SK-N-SH treated with all-trans-retinoic acid at 6 μM for 48 hours (cell line): ENCODE measurements at places on chromosomes 12 and 14.

DNA sequence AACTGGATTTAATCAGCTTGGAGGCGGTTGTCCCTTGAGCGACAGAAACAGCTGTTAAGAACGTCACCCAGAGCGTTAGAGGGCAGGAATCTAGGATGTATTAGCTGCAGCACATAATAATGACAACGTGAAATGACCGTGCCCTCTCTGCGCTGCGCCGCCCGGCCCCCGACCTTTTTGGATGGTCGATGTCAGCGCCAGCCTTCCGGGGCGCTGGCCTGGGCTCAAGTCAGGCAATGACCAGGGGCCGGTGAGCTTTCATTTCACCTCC is 427 bp upstream of the TMEM120B start:
- peak; percentile 31 for ATAC-seq

DNA sequence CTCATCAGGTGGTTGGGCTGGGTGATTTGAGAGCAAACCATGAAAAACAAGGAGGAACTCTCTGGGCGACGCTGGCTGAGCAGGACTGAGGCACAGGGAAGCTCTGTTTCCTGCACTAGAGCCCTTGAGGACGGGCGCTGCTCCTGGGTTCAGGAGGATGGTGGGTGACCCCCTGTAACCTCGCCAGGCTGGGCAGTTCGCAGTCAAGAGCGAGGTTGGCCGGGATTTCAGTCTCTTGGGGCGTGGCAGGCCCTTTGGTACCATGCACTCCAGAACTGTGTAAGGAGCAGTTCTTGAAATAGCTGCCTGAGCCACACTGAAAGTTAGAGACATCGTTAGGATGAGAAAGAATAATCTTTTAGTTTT is 202.2 kb downstream of the TSPAN9 start:
- no peak for ATAC-seq

- no peak for ATAC-seq
Observed at GRCh38 chr14:23877111-23877510, 76.5 kb upstream of the DHRS4 start.

- ATAC-seq = no peak
Observed at GRCh38 chr12:15751741-15752140, 37.4 kb downstream of the EPS8 start.

GRCh38 chr14:102320033-102320660 is 601 bp downstream of the ZNF839 start:
- no peak for ATAC-seq

- no peak for ATAC-seq
Observed at GRCh38 chr12:118259079-118259478, 113.6 kb downstream of the TAOK3 start.

DNA sequence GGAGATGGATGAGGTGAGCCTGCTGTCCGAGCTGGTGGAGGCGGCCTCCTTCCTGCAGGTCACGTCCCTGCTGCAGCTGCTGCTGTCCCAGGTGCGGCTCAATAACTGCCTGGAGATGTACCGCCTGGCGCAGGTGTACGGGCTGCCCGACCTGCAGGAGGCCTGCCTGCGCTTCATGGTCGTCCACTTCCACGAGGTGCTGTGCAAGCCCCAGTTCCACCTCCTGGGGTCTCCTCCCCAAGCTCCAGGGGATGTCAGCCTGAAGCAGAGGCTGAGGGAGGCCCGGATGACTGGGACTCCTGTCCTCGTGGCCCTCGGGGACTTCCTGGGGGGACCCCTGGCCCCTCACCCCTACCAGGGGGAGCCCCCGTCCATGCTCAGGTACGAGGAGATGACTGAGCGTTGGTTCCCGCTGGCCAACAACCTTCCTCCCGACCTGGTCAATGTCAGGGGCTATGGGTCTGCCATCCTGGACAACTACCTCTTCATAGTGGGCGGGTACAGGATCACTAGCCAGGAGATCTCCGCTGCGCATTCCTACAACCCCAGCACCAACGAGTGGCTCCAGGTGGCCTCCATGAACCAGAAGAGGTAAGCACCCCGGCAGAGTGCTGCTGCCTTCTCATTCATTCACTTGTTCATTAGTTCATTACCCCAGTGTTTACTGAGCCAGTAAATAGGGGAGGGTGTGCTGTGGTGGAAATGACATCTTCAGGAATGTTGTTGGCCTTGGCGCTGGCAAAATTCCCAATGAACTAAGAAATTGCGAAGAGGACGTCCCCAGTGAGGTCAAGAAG is 774 bp upstream of the MANSC4 start:
- peak; percentile 46 for ATAC-seq

GRCh38 chr12:104665296-104665695 is 208.5 kb downstream of the CHST11 start:
- no peak for ATAC-seq

GRCh38 chr14:70563869-70564268 is 29.1 kb upstream of the ADAM20 start:
- no peak for ATAC-seq

DNA sequence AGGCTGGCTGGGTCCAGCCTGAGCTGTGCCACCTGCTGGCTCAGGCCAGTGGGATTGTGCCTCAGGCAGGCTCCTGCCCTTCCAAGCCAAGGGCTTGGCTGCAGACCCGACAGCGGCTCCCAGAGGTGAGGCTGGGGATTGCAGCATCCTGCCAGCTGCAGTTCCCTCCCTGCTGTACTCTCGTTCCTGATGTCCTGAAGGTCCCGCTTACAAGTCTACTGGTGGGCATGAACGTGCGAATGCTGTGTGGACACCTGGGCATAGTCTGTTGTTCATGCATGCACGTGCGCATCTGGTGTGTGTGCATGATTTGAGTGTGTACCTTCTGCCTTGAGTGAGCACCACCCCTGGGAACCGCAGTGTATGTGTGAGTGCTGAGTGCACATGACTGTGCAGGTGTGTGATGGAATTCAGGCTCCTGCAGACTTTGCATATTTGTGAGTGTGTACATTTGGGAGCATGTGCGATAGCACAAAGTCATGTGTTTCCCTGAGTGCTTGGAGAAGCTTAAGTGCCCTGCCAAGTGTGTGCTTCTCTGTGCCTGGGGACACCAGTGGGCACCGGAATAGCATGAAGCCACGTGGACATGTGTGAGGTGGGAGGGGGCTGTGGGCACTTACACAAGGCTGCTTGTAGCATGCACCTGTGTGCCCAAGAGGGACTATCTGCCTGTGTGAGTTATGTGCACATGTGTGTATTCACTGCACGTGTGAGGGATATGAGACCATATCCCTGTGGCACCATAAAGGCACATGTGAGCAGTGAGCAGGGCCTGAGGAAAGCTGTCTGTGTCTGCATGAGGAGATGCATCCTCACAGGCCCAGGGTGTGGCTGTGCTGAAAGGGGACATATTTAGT is 19.3 kb upstream of the KRT7 start:
- ATAC-seq = peak; percentile 95

DNA sequence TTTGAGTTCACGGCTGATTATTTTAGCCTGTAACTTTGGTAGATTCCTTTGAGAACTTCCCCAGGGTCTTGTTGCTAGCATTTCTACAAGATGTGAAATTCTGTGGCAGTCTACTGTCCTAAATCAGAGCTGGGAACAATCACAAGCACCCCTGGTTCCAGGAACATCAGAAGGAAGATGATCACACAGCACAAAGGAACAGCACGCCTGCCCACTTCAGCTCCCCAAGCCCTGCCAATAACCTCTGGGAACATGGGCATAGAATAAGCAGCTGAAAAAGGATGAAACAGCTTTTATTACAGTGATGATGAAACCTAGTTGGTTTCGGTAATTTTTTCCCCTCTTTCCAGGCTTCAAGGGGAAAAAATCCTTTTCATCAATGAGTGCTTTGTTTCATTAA is 12.3 kb downstream of the GPR19 start:
- ATAC-seq = no peak

DNA sequence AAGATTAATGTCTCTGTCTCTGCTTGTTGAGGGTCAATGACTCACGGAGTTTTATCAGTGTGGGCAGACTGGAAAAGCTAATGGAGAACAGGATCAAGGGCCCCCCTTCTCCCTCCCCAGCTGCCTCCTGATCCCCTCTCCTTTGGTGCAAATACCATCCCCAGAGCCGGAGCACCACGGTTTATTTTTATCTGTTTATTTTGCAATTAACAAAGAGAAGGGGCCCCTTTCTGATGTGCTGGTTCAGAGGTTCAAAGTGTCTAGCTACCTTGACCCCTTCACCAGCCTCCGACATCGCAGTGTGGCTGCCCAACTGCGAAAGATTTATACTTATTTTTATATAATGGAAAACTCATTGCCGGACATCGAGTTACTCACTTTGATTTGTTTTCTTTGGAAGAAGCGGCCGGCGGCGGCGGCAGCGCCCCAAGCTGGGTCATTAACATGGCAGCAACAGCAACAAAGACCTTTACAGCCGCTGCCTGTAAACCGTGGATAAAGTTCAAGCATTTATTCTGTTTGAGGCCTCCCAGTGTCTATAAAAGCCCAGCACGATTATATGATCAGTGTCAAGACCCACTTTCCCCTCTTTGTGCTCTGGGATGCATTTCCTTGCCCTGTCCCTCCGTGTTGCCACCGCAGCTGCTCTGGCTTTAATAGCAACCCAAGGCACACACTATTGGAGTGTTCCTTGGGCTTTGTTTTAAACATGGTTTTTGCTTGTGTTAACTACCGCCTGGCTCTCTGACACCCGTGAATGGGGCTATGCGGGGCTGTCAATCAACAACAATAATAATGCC is 47.4 kb upstream of the PARP11 start:
- no peak for ATAC-seq

- no peak for ATAC-seq
Observed at GRCh38 chr14:78010688-78011087, 159.5 kb upstream of the NRXN3 start.

DNA sequence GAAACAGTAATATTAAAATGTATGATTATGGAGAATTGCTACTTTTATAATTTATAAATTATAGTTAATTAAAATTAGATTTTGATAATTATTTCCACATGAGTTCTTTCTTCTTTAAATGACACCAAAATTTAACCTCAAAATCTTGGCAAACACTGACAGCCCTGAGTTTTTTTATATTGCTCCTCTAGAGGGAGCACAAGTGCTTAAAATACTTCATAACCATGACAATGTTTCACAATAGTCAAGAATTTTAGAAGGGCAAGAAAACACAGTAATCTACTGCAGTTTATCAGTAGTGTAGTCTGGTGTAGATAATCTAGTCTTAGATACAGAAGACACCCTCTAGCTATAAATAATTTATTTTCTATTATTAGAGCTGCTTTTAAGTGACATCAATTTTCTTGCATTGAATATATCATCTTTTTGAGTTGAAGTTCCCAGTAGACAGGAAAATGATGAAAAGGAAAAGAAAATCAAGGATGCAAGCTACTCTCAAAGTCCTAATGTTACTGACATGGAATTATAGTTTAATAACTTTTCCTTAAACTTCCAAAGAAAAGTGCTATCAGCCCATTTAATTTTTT is 14.3 kb upstream of the PTGER2 start:
- ATAC-seq = peak; percentile 77

DNA sequence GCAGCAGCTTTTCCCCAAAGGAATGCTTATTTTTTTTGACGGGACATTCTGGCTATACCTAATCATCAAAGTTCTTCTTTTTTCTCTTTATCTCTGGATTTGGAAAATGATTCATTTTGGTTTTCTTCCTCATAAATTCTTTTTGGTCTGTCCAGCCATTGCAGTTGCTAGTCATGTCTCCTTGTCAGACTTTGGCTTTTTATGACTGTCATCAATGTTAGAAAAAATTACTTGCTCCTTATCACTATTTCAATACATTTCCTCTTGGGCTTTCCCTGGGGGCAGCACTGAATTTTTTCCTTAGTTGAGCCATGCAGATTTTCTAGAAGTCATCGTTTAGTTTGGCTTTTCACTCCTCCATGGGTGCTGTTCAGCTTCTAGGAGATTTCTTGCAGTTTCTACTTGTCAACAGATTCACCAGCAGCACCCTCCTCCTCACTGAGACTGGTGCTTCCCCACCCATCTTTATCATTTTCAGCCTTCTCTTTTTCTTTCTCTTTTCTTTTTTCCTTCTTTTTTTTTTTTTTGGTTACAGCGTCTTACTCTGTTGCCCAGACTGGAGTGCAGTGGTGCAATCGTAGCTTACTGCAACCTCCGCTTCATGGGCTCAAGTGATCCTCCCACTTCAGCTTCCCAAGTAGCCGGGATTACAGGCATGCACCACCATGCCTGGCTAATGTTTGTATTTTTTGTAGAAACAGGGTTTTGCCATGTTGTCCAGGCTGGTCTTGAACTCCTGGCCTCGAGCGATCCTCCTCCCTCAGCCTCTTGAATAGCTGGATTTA is 5.2 kb downstream of the ADIPOR2 start:
- ATAC-seq = no peak

DNA sequence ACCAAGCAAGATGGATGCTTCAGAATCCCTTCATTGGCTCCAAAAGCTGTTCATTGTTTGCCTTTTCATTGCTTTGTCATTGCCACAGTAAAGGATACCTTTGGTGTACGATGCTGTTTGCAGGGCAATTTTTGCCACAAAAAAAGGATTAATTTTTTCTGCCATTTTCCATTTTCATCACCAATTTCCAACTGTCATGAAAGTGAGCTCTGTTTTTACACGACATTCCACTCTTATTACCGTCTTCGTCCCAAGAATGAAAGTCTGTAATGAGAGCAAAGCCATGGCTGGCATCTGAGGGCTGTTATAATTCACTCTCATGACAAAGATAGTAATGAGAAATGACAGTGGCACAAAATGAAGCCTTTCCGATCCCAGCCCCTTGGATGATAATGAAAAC is 272.7 kb upstream of the DCN start:
- no peak for ATAC-seq

- ATAC-seq = peak; percentile 85
Observed at GRCh38 chr12:66467932-66468331, 165.6 kb downstream of the HELB start.

- ATAC-seq = no peak
Observed at GRCh38 chr14:99382781-99383471, 97.7 kb downstream of the SETD3 start.

- no peak for ATAC-seq
Observed at GRCh38 chr12:75848431-75848925, 183.1 kb downstream of the PHLDA1 start.
